Left lobe of liver (tissue), 2 donors: ENCODE measurements at places on chromosomes 1 and 21.

- no peak for DNase-seq
These were observed 113.8 kb upstream of the C8B start for GRCh38 chr1:57079454-57080157.

- DNase-seq: no peak
These were observed 49.9 kb downstream of the STUM start for GRCh38 chr1:226598455-226598849.

DNA sequence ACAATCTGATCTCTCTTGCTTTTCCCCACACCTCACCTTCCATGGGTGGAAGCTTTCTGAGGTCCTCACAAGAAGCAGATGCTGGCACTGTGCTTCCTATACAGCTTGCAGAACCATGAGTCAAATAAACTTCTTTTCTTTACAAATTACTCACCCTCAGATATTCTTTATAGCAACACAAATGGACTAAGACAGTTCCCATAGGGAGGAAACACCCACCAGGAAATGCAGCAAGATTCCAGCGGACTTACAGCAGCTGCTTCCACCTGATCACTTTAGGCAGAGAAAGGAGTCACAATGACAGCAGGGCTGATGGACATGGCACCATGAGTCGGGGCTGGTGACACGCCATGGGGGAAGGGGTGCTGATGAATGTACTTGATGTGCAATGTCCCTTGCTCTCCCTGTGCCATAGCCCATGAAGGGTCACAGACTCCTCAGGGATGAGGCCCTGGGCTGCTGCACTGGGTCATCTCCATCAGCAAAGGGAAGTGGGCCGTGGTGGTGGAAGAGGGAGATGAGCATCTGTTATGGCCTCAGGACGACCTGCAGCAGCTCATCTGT lies 53.9 kb downstream of the PRSS38 start:
- DNase-seq: no peak

GRCh38 chr1:228032041-228032440 lies 25.2 kb downstream of the WNT3A start:
- DNase-seq: no peak

GRCh38 chr1:84959294-84959693 lies 37.6 kb downstream of the MCOLN2 start:
- no peak for DNase-seq

- no peak for DNase-seq
These were observed 79.9 kb downstream of the DMRTA2 start for GRCh38 chr1:50343323-50343722.

DNA sequence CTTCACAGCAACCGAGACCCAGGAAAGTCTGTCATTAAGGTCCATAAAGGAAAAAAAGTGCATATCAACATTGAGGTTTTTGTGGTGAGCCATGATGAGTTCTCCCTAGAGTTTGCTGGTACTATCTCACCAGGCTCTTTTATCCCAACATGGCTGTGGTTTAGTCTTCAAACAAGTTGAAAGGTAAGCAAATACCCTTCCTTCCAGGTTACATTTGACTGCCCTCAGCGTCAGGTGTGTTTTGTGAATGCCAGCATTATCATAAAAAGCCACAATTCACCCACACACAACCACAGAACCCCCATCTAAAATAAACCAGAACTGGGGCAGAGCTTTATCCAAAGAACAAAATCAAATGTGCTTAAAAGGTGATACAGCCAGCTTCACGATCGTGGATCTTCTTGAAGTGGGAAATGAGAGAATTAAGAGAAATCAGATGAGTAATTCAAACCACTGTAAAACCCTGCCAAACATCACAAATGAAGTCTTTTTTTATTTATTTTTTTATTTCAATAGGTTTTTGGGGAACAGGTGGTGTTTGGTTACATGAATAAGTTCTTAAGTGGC lies 64.7 kb downstream of the SETD4 start:
- DNase-seq: no peak
